Tibial nerve (tissue), 4 donors: ENCODE measurements at places on chromosomes 1 and 21. TPM values are rescaled to one million over a fixed set of nuclear protein-coding genes. Genes with fewer than 3 reads are reported as not detected.

TMIGD3 gene
- 3.7 TPM for total RNA-seq

TRAPPC10 gene
- 27.7 TPM for total RNA-seq

ADGRL4 gene
- 19.0 TPM for total RNA-seq

IFFO2 gene
- 5.1 TPM for total RNA-seq

AUNIP gene
- total RNA-seq = not detected

WNT3A gene
- total RNA-seq = not detected

AXDND1 gene
- total RNA-seq = 1.7 TPM
